LHCN-M2 (cell line): ENCODE measurements at places on chromosomes 2 and 18. TPM values are rescaled to one million over a fixed set of nuclear protein-coding genes. Genes with fewer than 3 reads are reported as not detected.
A peak's percentile ranks its signal among the peaks of the same experiment; 100 is the strongest.

DNA sequence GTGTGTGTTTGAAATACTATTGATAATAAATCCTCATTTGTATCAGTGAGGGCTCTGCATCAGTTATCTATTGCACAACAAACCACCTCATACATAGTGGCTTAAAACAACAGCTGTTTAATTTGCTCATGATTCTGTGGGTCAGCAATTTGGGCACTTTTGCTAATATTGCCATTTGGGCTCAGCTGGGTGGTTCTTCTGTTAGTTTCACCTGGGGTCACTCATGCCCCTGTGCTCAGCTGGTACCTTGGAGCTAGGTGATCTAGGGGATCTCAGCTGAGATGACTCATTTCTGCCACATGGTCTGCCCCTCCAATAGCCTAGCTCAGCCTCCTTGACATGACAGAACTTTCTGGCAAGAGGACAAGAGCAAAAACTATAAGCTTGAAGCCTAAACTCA, 126.3 kb downstream of the LYPD6B start:
- DNase-seq = no peak

- DNase-seq = no peak
Measured at GRCh38 chr2:26706093-26706492, 13.6 kb downstream of the KCNK3 start.

DNA sequence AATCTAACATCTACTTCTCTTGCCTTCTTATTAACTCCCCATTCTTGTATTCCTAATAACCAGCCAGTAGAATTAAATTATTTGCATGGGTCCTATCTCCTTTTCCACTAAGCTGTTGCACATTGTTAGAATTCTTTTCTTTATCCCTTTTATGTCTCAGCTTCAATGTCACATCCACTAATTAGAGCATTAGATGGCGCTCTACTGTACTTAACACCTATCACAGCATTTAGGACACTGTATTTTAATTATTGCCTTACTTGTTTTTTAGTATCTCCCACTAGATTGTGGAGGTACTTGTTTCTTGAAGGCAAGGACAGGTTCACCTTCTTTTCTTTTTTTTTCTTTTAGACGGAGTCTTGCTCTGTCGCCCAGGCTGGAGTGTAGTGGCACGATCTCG, 3.8 kb downstream of the LIPT1 start:
- no peak for DNase-seq

GRCh38 chr2:241893265-241893664, 23.7 kb downstream of the RTP5 start:
- no peak for DNase-seq

GRCh38 chr2:109125593-109126500, 3.2 kb upstream of the SH3RF3 start:
- peak; percentile 94 for DNase-seq

DNA sequence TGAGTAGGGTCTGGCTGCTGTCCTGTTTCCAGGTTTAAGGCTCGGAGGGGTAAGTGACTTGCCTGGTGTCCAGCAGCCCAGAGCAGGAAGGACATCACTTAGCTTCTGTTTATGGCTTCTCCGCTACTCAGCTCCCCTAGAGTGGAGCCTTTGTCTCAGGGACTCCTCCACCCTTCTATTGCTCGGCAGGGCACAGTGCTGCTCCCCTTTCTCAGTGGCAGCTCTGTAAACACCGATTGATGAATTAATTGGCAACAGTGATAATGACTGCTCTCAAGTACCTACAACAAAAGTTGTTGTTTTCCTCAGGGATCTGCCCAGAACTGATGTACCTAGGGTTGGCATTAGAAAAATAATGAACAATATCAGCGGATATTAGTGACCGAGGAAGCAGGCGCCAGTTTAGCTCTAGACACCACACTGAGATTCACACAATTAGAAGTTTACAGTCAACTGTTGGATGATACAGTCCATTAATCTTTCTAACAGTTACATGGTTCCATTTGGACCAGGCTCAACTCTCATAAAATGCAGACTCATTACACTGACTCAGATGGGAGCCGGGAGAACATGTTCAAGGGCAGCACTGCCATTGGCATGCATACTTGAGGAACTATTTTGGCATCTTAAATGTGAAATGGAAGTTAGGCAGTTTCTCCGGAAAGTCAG, 265.7 kb downstream of the MTX2 start:
- peak; percentile 38 for DNase-seq

DNA sequence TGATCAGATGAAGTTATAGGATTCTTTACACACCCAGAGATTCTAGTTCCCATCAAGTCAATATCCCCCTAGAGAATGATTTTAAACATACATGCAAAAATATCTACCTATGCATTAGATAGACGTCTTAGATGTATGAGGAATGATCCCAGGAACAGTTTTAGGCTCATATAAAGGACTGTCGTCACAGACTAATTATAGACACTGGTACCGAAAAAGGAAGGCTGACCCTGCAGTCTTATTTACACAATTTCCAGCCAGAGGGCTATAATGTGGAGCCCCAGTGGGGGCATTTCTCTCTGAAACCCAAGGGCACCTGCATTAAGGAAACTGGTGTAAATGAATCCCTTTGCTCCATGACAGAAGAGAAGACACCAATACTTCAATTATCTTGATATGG, 170.4 kb downstream of the ZNF521 start:
- DNase-seq = no peak

- no peak for DNase-seq
Measured at GRCh38 chr18:2497797-2498196, 73.5 kb downstream of the METTL4 start.

GRCh38 chr2:158723181-158723838, 71.8 kb upstream of the DAPL1 start:
- no peak for DNase-seq

The INHA gene
- total RNA-seq = not detected in 2 replicates

DNA sequence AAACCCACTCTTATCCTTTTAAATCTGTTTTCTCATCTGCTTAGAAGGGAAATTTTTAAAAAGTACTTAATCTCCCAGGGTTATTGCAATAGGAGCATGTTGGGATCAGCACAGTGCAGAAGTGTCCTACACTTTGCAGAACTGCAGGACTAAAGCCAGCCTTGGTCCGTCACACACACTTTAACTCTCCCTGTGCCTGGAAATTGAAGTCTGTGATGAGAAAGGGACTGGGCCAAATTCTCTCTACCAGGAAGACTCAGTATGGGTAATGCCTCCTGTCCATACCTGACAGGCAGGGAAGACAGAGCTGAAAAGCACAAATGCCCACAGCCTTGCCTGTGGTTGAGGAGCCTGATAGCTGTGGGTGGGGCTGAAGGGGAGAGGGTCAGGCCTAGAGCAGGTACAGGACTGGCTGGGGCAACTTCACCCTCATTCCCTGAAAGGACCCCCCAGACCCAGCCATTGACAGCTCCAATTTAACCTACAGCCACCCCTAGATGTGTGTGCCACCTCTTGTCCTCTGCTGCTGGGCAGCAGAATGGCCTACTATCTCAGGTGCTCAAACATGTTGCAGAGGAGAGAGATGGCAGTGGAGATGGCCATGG, 377.2 kb upstream of the KLHL29 start:
- DNase-seq = no peak

The DPP10 gene
- total RNA-seq = not detected in 2 replicates

GRCh38 chr2:100246163-100247145, 75.8 kb downstream of the LONRF2 start:
- peak; percentile 1 for DNase-seq

- DNase-seq = no peak
Measured at GRCh38 chr2:179626261-179626660, 235.2 kb downstream of the ZNF385B start.

GRCh38 chr2:197885587-197885986, 81.2 kb downstream of the PLCL1 start:
- DNase-seq = no peak

DNA sequence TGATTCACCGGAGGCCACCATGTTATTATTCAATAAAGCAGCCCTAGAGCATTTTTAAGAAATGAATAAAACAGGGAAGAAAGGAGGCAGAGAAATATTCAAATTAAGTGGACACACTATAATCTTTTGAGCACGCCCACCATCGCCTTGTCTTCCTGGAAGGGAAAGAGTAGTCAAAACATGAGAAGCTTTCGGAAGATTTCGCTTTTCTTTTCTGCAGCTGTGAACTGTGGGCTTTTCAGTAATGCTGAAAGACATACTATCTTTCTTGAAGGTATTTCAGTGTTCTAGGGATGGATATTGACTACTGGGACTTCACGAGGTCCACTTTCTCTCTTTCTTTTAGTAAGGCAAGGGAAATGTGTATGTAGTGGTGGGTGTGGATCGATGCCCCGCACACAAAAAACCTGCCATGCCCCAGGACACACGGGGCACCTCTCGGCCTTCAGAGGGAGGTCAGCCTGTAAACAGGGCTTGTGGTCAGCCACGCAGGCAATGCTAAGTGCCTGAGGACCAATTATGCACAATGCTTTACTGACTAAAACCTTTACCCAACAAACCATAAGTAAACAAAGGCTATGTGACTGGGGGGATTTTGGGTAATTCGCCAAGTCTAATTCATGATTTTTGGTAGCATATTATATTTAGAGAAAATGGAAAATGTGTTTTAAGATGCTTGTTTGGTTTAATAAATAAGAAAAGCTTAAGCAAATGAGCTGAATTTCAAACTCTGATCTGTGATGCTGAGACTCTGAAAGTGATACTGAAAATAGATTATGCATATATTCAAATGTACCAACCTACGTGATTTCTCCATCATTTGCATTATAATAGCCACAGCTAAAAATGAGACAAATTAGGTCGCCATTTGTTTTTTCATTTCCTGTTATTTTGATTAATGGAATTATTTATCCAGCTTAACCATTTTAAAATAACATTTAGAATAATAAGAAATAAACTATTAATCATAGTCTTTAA, 130.5 kb downstream of the ZNF516 start:
- DNase-seq = no peak

DNA sequence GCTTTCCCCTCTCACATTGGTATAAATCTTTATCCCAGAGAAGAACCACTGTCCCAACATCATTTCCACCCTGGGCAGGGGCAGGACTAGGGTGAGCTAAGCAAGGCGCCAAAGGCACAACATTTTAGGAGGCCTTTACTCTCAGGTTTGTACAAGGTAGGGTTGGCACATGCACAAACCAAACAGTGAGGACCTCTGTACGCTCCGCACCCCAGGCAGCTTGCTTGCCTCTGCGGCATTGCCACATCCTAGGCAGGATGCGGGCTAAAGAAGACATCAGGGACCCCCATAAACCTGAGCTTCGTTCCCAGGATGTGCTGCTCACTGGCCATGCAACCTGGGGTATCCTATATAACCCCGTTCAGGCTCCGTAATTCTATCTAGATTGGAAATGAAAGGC, 128.1 kb upstream of the DAPL1 start:
- DNase-seq = no peak

- no peak for DNase-seq
Measured at GRCh38 chr18:6537475-6537874, 122.8 kb upstream of the L3MBTL4 start.

GRCh38 chr2:233990261-233990798, 60.2 kb upstream of the SPP2 start:
- no peak for DNase-seq

The COL4A4 gene
- not detected in 2 replicates for total RNA-seq

DNA sequence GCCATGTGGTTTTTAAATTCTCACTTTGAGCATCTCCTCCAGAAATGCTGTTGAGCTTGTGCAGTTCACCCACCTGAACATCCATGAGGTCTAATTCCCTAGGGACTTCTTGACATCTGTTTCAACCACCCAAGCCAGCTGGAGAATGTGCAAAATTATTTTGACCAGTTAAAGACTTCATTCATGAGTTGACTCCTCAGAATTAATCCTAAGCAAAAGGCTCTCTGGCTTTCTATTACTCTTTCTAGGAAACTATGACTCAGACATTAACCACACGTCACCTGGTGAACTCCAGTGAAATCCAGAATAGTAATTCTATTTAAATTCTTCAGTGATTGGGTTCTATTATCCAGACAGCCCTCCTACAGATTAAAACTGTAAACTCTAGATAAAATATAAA, 247.5 kb downstream of the NBAS start:
- peak; percentile 76 for DNase-seq

The CPS1 gene
- 30.8 and 36.4 TPM in 2 replicates for total RNA-seq

DNA sequence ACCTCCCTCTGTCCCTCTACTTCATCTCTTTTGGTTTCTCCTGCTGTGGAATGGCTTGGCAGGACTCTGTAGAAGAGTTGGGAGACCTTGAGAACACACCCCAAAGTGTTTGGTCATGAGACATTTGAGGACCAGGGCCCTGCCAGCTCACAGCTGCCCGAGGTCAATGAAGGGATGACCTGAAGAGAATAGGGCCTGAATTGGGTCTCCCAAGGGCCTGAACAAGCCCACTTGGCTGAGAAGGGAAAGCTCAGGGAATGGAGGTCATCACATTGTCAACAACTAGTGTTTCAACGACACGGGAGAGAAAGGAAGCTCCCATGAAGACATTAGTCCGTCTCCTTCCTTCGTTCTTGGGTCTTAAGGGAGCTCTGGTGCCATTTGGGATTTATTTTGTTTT, 52.8 kb downstream of the TTC32 start:
- no peak for DNase-seq

- DNase-seq = no peak
Measured at GRCh38 chr2:196987298-196987648, 60.8 kb upstream of the PGAP1 start.

- no peak for DNase-seq
Measured at GRCh38 chr2:129803871-129804270, 175.6 kb upstream of the RAB6C start.

The ACTG2 gene
- total RNA-seq = 2.3 and 2.9 TPM in 2 replicates

GRCh38 chr2:42878581-42878980, 86.2 kb upstream of the HAAO start:
- no peak for DNase-seq

The CIB4 gene
- not detected in 2 replicates for total RNA-seq

- no peak for DNase-seq
Measured at GRCh38 chr2:176165370-176166050, 8.4 kb downstream of the HOXD3 start.

The CCL20 gene
- total RNA-seq = 1.3 and 2.3 TPM in 2 replicates
